ENCODE measurements at places on chromosomes 1 and 21. TPM values are rescaled to one million over a fixed set of nuclear protein-coding genes. Genes with fewer than 3 reads are reported as not detected.

- H3K4me1 ChIP-seq: no peaks in the 10 kb centered on the region
- no peaks in the 10 kb centered on the region for H3K27me3 ChIP-seq
- no peaks in the 10 kb centered on the region for H3K36me3 ChIP-seq
- H3K4me3 ChIP-seq: no peak overlapping the region
Observed at GRCh38 chr1:98817821-98818220, 156.3 kb downstream of the SNX7 start.

The SPRR2B gene
- not detected for total RNA-seq

GRCh38 chr1:228546541-228547463 lies 59.6 kb downstream of the RNF187 start:
- H3K27me3 ChIP-seq: peaks cover 3% of the 10 kb centered on the region
- H3K36me3 ChIP-seq: no peaks in the 10 kb centered on the region
- no peaks in the 10 kb centered on the region for H3K4me1 ChIP-seq
- H3K27ac ChIP-seq: no peak overlapping the region
- DNase-seq: no peak

The ARHGAP30 gene
- 147 TPM for total RNA-seq

DNA sequence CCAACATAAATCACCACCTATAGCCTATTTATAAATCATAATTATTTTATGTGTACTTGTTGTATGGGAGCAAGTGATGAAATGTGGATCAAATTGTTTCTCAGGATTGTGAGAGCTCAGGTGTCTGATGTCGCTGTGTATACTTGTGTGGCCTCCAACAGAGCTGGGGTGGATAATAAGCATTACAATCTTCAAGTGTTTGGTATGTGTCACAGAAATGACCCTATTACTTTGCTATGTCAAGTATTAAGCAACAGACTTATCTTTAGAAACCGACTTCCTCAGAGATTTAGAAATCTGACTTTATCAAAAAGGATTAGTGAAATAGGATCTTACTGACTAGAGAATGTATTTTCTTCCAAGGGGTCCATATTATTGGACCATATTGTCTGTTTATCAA lies 280.9 kb downstream of the TPR start:
- H3K36me3 ChIP-seq: no peaks in the 10 kb centered on the region
- DNase-seq: no peak
- H3K4me3 ChIP-seq: no peak overlapping the region
- H3K27ac ChIP-seq: no peak overlapping the region
- no peaks in the 10 kb centered on the region for H3K27me3 ChIP-seq

DNA sequence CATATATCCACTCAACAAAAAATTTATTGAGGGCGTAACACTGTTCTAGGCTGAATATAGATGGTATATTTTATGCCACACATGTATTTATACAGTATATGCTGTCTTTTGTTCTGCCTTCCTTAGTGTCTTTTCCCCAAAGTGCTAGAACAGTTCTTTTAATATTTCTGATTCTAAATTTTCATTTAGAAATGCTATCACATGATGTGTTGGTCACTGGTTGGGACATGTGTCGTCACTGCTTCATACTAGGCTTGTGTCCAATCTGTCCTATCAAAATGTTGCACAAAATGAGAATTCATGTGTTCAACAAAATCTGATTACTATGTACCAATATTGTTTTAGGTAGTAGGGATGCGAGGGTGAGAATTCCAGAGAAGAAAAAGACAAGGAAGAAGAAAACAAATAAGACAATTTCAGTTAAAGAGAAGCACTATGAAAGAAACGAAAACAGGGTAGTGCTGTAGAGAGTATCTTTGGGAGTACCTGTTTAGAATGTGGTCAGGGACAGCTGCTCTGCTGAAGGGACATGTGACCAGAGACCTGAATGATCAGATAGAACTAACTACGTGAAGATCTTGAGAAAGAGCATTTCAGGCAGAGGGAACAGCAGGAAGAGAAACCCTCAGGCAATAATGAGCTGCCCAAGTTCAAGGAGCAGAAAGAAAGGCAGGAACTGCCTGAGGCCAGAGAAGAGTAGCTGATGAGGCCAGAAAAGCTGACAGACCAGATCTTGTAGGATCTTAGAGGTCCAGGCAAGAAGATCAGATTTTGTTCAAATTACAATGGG lies 1.3 kb downstream of the KMO start:
- no peaks in the 10 kb centered on the region for H3K27me3 ChIP-seq
- DNase-seq: no peak
- peaks cover 4% of the 10 kb centered on the region for H3K4me1 ChIP-seq
- H3K27ac ChIP-seq: no peak overlapping the region

The SH2D5 gene
- 0.13 TPM for total RNA-seq

- no peaks in the 10 kb centered on the region for H3K27me3 ChIP-seq
- H3K36me3 ChIP-seq: no peaks in the 10 kb centered on the region
- no peak overlapping the region for H3K4me3 ChIP-seq
- no peaks in the 10 kb centered on the region for H3K4me1 ChIP-seq
- no peak for DNase-seq
Observed at GRCh38 chr1:16967962-16968361, 12.5 kb downstream of the MFAP2 start.

DNA sequence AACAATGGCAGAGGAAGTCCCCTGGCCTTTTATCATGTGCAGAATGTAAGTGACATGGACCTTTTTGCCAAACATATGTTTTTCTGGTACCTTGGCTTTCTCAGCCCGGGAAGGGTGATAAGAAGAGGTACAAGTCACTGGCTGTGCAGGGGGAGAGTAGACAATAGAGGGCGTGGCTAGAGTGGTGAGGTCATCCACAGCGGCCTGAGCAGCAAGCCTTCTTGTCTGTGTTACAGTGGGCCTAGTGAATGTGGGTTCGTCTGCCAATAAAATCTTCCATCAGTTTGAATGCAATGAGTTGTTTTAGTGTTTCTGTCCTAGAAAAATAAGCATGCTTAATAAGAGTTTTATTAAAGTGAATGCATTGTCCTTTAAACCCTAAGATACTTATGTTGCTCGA lies 59.0 kb upstream of the PGD start:
- H3K27ac ChIP-seq: no peak overlapping the region
- DNase-seq: no peak
- H3K4me1 ChIP-seq: no peaks in the 10 kb centered on the region

DNA sequence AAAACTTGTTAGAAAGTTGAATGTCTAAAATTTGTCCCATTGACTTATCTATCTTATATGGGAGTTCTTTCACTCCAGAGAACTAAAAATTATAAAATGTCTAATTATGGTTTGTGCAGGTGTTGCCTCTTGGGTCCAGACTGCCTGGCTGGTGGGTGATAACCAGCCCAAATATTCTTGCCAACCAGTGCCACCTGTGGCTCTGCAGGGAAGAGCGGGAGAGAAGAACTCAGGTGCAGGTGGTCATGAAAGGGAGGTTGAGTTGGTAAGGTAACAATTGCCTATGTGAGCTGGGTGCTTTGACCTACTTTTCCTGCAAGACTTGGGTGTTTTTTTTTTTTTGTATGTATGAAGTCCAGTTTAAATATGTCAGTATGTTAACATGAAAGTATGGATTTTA lies 10.2 kb downstream of the RPS6KC1 start:
- H3K4me3 ChIP-seq: no peak overlapping the region
- H3K27ac ChIP-seq: no peak overlapping the region
- no peaks in the 10 kb centered on the region for H3K4me1 ChIP-seq
- no peaks in the 10 kb centered on the region for H3K36me3 ChIP-seq

DNA sequence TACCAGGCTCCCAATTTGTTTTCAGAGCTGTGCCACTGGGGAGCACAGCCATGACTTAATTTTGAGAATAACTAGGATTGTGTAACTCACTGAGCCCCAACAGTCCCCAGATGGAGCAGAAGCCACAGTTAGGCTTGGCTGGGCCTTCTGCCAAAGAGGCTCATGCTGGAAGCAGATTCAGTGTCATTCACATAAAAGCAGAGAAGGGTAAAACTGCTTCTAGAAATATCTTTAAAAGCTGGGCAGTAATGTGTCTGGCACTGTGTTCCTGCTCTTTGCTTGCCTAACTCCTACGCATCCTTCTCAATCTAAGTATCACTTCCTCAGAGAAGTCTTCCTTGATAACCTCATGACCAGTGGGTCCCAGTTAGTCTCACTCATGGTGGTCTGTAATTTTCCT lies 20.3 kb downstream of the STK40 start:
- no peak overlapping the region for H3K27ac ChIP-seq
- no peaks in the 10 kb centered on the region for H3K27me3 ChIP-seq
- no peak overlapping the region for H3K4me3 ChIP-seq
- peaks cover 10% of the 10 kb centered on the region for H3K36me3 ChIP-seq
- DNase-seq: no peak

DNA sequence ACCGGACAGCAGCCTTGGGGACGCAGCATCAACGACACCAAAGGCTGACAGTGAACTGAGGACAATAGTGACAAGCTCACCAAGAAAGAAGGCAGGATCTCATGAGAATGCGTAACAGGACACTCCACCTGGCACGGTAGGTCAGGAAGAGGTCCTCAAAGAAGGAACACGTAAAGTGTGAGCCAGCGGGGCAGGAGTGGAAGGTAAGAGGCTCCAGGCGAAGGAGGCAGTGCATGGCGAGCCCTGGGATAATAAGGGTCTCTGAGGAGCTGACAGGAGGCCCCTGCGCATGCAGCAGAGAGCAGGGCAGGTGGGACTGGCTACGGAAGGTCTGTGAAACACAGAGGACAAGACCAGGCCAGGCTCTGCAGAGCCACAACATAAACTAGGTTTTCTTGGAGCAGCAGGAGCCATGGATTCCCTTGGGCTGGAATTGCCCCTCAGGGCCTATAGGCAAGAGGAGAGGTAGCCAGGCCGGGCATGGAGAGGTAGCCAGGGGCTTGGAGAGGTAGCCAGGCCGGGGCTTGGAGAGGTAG lies 8.2 kb downstream of the LSS start:
- no peak overlapping the region for H3K27ac ChIP-seq
- DNase-seq: no peak
- H3K36me3 ChIP-seq: peaks cover 5% of the 10 kb centered on the region
- no peaks in the 10 kb centered on the region for H3K4me1 ChIP-seq
- H3K27me3 ChIP-seq: no peaks in the 10 kb centered on the region
- H3K4me3 ChIP-seq: no peak overlapping the region

The DCDC2B gene
- 0.11 TPM for total RNA-seq

DNA sequence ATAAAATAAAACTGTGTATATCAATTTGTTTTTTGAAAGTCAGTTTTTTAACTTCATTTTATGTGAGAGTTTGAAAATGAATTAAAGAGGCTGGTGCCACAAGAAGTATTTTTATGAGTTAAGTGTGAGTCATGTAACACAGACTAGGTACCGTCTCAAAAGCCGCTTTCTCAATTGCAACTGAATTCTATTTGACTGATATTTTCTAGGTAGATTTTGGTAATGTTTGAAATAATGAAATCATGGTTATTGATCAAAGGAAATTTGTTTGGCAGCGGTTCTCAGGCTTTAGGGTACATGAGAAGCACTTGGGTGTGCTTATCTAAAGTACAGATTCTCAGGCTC lies 4.6 kb downstream of the SNX27 start:
- DNase-seq: no peak
- H3K27me3 ChIP-seq: no peaks in the 10 kb centered on the region

DNA sequence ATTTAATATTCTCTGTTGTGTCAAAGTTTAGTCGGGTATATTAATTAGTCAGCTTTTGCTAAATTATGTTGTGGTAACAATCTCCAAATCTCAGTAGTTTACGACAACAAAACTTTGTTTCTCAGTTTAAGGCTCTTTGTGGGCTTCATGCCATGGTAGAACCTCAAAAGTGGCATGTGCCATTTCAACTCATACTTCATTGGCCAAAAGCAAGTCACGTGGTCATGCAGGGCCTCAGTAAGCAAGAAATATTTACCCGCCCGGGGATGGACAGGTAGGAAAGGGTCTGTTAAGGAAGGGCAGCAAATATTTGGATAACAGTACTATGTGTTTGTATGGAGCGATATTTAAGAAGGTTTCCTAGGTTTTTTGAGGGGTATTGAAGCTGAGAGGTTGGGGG lies 38.6 kb downstream of the ITSN1 start:
- H3K27me3 ChIP-seq: no peaks in the 10 kb centered on the region
- H3K27ac ChIP-seq: no peak overlapping the region
- H3K4me1 ChIP-seq: no peaks in the 10 kb centered on the region
- H3K4me3 ChIP-seq: no peak overlapping the region

GRCh38 chr1:66393586-66394287 lies 140.2 kb upstream of the SGIP1 start:
- no peaks in the 10 kb centered on the region for H3K27me3 ChIP-seq
- H3K4me3 ChIP-seq: no peak overlapping the region
- H3K4me1 ChIP-seq: no peaks in the 10 kb centered on the region
- H3K36me3 ChIP-seq: no peaks in the 10 kb centered on the region
- no peak for DNase-seq

The KRTAP21-2 gene
- total RNA-seq: not detected

The DNASE2B gene
- not detected for total RNA-seq

DNA sequence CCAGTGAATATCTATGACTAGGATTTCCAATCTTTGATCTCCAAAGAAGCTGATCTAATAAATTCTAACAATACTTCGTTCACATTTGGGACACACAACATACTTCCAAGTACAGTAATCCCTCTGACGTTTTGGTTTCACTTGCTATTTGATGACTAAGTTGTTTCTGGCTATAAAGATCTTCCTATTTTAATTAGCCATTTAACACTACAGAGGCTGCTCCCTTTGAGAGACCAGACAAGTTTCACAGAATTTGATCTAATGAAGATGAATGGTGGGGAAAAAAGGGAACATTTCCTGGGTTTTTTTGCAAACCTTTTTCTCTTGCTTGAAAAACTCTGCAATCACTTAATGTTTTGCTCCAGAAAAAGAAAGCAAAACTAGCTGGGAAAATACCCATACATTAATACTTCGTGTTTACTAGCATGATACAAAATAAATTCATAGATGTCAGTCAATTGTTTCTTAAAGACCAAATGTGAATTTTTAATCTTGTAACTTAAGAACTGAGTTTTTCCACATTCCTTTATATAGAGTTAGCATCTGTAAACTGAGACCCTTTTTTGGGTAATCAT lies 28.0 kb upstream of the GLIS1 start:
- no peak overlapping the region for H3K27ac ChIP-seq
- no peak for DNase-seq
- peaks cover 14% of the 10 kb centered on the region for H3K36me3 ChIP-seq

The TP73 gene
- total RNA-seq: 0.63 TPM

- no peaks in the 10 kb centered on the region for H3K36me3 ChIP-seq
- H3K4me1 ChIP-seq: no peaks in the 10 kb centered on the region
- H3K27ac ChIP-seq: no peak overlapping the region
- no peak overlapping the region for H3K4me3 ChIP-seq
- no peak for DNase-seq
Observed at GRCh38 chr21:16842696-16843035, 670.2 kb upstream of the CXADR start.

The LCE6A gene
- total RNA-seq: not detected

DNA sequence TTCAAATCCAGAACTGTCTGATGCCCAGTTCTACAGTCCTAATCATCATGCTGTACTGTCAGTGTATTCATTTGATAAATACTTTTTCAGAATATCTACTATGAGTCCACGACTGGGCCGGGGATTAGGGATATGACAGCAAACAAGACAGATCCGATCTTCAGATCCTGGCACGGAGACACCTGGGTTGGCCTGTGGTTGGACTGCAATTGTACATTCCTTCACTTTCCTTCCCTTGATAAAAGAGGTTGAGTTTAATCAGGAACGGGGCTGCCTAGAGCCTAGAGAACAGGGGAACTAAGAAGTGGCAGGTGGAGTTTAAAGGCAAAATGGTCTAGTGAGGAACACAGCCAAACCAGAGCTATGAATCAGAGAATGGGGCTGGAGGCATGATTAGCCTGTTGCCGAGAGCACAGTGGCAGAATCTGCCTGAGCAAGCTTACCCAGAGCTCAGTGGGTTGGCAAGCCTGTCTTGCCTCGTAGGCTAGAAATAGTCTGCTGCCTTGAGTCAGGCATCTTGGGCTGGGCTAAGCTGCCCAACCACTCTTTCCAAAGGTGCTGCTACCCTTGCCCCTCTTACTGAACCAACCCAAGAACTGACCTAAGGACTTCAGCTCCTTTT lies 38.1 kb upstream of the PTCH2 start:
- H3K27ac ChIP-seq: no peak overlapping the region
- H3K27me3 ChIP-seq: no peaks in the 10 kb centered on the region
